ENCODE measurements at places on chromosomes 1 and 21.
A peak's percentile ranks its signal among the peaks of the same experiment; 100 is the strongest.

DNA sequence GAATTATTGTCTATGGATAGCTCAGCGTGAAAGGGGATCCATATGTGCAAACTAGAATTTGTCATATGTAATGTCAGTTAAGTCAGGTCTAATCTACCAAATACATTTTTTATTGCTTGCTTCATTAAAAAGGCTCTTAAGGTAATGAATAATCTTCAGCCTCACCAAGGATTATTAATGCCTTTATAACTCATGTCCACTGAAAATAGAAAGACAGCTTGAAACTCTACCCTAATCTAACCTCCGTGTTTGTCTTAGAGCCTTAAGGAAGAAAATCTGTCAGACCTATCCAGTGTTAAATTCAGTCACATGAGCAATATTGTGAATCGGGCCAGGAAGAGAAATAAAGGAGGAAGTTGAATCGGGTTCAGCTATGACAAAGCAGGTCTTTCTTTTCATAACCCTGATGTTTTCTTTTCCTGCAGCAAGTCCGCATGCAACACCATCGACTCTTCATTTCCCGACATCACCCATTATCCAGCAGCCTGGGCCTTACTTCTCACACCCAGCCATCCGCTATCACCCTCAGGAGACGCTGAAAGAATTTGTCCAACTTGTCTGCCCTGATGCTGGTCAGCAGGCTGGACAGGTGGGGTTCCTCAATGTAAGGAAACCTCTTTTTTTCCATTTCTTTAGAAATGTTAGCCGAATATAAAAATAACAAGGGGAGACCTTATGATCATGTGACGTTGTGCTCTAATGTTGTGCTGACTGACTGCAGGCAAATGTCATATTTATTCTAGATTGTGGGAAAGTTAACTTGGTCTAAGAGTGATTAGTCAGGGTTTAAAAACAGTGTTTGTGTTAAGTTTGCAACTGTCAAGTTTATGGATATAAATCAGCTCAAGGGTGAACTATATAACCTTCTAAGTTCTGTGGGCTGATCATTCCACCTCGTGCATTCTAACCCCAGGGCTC lies 321.0 kb downstream of the TM2D1 start:
- peak; percentile 41 for DNase-seq

DNA sequence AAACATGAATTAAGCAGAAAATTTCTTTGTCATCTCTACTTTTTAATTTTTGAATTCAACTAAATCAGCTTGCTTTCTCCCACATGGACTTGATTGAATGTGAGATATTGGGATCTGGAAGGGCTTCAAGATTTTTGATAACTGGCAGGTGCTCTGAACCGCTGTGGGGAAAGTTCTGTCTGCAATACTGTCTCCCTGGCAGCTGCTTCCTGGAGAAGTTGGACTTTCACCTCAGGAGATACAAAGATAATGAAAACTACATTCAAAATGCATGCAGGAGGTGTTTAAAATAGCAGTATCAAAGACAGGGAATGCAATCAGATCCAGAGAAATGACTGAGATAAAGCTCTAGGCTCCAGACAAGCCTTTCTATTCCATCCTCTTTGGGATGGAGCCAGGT lies 338.3 kb downstream of the NEGR1 start:
- no peak for DNase-seq

GRCh38 chr1:11838349-11839272 lies 9.0 kb downstream of the NPPA start:
- DNase-seq: peak; percentile 84

DNA sequence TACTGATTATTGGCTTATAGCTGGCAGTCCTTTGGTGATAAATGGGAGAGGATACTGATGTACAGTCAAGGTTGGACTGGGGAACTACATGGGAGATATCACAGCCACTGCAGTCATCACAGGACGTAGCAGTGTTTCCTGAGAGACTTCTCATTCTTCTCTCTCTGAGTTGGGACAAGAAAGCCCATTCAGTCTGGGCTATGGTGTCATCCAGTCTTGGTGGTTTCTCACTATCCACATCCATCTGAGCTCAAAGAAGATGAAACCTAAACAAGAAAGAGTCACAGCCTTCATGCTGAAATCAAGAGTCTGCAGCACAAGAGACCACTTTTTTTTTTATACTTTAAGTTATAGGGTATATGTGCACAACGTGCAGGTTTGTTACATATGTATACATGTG lies 12.8 kb upstream of the CD53 start:
- no peak for DNase-seq

GRCh38 chr1:28601696-28602095 lies 9.6 kb downstream of the RAB42 start:
- DNase-seq: no peak

DNA sequence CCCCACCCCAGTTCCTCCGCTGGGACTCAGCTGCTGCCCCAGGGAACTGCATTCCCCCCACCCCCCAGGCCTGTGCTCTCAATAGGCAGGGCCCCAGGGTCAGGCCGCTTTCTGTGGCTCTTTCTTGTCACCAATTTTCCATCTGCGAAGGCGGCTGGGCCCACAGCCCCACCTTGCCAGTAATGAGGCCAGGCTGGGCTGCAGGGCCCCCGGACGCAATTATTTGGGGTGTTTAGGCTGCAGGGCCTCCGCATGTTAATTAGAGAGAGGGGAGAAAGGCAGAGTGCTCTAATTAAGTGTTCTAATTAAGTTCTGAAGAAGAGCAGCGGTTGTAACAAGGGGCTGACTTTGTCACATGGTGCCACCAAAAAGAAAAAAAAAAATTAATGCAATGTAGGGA lies 71.8 kb downstream of the EPHB2 start:
- DNase-seq: peak; percentile 89

DNA sequence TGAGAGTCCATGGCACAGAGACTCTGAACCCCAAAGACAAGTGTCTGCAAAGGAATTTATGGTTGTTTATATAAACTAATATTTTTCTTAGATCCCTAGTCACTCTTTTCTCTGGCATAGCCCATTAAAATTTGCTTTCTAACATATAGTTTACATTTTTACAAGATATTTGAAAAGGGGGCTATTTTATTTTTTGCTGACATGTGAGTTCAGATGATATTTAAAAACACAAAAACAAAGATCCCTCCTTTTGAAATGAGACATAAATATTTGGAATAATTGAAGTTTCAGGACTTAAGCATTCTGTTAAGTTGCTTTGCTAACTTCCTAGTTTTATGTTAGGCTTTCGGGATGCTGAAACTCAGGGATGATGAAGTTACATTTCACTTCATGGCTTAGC lies 86.1 kb downstream of the CDC14A start:
- no peak for DNase-seq

DNA sequence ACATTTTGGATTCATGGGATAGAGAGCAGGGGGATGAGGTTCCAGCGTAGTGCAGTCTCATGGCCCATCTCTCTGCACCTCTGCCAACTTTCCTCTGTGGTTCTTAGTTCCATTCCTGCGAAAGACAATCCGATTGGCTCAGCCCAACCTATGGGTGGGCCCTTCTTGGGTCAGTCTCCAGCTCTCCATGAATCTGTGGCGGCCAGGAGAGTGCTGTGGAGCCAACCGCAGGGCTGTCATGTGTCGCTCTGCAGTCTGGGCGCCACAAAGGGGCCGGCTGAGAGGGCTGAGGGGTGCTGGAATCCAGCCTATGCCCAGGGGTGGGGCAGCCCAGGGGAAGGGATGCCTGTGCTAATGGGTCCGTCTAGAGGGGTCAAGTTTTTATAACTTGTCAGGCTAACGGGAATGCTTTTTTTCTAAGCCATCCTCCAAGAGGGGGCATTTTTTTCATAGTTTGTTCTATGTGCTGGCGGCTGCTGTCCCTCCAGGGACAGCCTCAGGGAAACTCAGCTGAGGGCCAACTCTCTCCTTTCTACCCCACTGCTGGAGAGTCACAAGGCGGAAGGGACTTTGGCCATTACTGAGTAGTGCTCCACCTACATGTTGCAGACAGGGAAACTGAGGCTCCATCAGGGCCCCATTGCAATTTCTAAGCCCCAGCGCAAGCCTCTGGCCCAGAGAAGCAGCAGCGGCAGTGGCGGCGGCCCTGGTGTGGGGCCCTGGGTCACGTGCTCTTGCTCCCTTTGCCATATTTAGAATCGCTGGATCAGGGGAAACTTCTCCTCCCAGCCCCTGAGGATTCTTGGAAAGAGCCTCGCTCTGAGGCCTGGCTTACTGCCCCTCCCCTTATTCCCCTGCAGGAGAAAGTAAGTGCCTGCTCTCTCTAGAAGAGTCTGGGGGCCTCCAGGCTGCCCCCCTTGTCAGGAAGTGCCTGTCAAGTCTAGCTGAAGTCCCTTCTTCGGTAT lies 23.4 kb downstream of the KCNQ4 start:
- peak; percentile 54 for DNase-seq

- DNase-seq: peak; percentile 79
Measured at GRCh38 chr21:16587681-16588375, 858.0 kb downstream of the USP25 start.

GRCh38 chr21:46507562-46507961 lies 48.9 kb downstream of the DIP2A start:
- no peak for DNase-seq

DNA sequence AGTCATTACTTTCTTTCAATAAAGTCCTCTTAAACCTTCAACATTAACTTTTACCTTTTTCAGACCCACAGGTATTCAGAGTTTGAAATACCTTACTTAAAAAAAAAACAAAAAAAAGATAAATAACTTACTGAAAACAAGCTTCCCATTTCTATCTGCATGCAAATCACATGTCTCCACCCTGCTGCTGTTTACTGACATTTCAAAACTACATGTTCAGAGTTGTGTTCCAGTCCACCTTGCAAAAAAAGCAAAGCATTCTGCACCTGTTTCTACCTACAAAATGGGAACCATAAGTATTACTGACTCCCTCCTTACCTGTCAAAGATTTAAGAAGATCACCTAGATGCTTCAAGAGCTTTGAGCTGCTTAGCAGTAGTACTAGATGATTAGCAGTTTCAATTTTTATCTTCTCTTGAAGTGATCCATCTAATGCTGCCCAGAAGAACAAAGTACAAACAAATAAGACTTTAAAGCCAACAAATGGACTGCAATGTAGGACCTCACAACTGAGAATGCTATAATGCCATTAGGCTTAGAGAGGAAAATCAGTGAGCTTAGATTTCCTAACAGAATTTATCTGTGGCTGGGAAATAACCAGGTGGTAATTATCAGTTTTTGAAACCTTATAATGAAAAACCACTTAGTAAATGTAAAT lies 61.2 kb downstream of the ANKRD13C start:
- DNase-seq: no peak

DNA sequence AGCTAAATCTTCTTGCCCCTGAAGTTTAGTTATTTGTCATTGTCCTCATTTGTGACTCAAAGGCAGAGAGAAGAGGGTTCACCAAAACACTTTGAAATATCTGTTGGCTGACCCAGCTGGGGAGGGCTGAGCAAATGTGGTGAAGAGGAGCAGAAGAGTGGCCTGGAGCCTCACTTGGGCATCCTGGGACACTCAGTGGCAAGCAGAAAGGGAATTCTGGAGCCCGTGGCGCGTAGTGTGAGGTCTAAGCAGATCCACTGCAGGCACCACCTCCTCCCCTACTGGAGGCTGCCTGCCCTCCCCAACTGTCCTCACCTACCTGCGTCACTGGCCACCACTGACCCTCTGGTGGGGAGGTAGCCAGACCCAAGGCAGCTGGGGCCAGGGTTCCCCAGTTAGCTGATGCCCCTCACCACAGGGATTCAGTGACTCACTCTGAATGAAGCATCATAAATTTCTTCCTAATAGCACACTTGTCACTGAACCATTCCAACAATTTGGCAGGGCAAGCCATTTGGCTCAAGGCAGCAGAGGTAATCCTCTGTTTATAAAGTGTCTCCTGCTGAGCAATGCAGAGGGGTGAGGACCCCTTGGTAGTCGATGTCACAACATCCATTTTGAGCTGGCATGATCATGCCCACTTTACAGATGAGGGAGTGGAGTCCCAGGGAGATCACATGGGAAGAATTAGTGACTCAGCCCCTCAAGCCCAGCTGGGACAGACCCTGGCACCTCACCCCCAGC lies 80.3 kb downstream of the NENF start:
- DNase-seq: no peak

GRCh38 chr1:158830904-158831507 lies at the start of gene MNDA:
Gene MNDA, plus strand, starts transcription at chr1:158831351. Its CDS starts 10,803 bp downstream, at chr1:158842154.
- DNase-seq: no peak

DNA sequence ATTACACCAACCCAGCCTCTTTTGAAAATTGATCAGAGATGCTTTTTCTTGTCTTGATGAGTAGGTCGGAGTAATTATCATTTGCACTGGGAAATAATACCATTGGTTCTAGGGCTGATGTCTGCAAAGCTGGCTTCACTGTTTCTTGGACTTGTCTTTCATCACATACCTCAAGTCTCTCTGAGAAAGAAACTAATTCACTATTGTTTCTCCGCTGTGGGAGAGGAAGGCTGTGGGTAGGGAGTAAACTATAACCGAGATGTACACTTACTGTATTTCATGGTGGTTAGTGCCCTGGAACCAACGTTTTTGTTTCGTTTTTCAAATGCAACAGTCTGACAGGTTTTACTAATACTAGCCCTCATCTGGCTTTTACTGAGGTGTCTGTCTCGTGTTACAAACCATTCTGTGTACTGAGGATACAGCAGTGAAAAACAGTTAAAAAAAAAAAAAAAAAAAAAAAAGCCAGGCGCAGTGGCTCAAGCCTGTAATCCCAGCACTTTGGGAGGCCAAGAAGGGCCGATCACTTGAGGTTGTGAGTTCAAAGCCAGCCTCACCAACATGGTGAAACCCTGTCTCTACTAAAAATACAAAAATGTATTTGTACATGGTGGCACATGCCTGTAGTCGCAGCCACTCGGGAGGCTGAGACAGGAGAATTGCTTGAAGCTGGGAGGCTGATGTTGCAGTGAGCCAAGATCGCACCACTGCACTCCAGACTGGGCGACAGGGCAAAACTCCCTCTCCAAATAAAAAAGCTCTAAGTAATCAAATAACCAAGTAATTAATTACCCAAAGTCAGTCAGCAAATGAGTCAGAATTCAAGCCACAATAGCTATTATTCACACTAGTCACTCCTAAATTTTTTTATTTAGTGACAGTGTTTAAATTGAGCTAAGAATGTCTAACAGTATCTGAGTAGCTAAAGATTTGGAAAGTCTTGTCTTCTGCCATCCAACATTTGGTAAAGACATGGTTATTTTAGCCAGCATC lies 23.3 kb downstream of the TOMM20 start:
- DNase-seq: no peak

- peak; percentile 88 for DNase-seq
Measured at GRCh38 chr21:33229784-33230544, at the start of gene IFNAR2. Gene IFNAR2, plus strand, starts transcription at chr21:33229938. Its CDS starts 11,985 bp downstream, at chr21:33241923.

DNA sequence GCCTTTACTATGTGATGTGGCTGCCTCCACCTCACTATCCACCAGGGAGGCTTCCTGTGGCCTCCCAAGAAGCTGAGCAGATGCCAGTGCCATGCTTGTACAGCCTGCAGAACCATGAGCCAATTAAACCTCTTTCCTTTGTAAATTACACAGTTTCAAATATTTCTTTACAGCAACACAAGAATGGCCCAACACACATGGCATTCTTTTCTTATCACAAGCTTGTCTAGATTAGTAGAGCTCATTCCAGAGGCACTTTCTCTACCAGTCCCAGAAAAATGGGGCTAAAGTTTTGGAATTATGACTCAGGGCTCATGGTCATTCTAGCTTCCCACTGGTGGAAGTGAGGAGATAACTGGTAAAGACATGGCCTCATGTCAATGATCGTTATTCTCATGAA lies 655.2 kb downstream of the LMO4 start:
- DNase-seq: no peak

Data from eye (tissue), 1 donor.